NCI-H1930 (cell line): ENCODE measurements at places on chromosomes 12 and 14.

GRCh38 chr12:69642531-69642930 lies 31.8 kb upstream of the LRRC10 start:
- DNase-seq: no peak

DNA sequence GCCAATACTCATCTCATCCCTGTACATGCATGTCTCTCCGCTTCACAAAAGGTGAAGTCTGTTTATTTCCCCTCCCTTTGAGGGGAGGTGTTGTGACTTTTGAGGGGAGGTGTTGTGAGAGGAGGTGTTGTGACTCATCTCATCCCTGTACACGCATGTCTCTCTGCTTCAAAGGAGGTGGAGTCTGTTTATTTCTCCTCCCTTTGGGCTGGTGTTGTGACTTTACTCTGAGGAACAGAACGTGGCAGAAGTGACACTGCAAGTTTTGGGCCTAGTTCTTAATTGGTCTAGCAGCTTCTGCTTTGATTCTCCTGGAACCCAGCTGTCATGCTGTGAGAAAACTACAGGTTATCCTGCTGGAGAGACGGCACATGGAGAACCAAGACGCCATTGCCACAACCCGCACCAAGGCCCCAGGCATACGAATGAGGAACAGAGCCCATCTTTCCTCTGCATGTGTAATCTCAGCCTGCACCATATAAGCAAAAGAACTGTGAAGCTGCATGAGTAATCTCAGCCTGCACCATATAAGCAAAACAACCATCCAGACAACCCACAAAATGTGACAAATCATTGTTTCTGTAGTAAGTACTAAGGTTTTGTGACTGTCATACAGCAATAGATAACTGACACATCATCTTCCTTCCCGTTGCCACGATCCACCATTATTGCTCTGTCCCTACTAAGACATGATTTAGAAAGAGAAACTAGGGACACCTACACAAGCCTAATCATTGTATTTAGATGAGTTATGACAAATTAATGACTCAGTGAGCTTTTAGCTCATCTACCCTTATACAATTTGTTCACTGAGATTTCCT lies 30.0 kb downstream of the GALNT4 start:
- no peak for DNase-seq

- DNase-seq: no peak
These were observed 36.5 kb upstream of the DYNC1H1 start for GRCh38 chr14:101927859-101928258.

- no peak for DNase-seq
These were observed 386.0 kb downstream of the BCAT1 start for GRCh38 chr12:24562771-24563431.

DNA sequence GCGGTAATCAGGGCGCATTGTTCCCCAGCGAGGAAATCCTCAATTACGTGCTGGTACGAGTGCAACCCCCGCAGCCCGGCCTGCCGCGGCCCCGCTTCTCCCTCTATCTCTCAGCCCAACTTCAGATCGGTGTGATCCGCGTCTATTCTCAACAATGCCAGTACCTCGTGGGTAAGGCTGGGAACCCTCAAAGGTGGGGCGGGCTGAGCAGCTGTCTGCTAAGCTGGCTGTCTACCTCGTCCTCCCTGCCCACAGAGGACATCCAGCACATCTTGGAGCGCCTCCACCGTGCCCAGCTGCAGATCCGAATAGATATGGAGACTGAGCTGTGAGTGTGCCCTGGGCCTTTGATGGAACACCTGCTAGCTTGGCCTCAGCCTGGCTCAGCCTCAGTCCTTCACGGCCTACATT lies 996 bp downstream of the REC8 start:
- no peak for DNase-seq
